Caco-2 (cell line): ENCODE measurements at places on chromosomes 2 and 18.

- H3K4me1 ChIP-seq, result peaks cover 11% of the 10 kb centered on the region
- no peak for DNase-seq
- H3K36me3 ChIP-seq, result no peaks in the 10 kb centered on the region
- no peak overlapping the region for H3K4me3 ChIP-seq
Measured at GRCh38 chr2:112627060-112628040, 18.4 kb upstream of the SLC20A1 start.

- H3K27me3 ChIP-seq, result no peaks in the 10 kb centered on the region
- no peaks in the 10 kb centered on the region for H3K4me1 ChIP-seq
- H3K27ac ChIP-seq, result no peak overlapping the region
- DNase-seq, result no peak
- peaks cover 6% of the 10 kb centered on the region for H3K36me3 ChIP-seq
Measured at GRCh38 chr2:200471928-200472645, 37.8 kb downstream of the KCTD18 start.

GRCh38 chr2:43931293-43931692, 64.5 kb downstream of the LRPPRC start:
- DNase-seq, result no peak
- no peaks in the 10 kb centered on the region for H3K27me3 ChIP-seq
- no peak overlapping the region for H3K27ac ChIP-seq
- H3K4me3 ChIP-seq, result no peak overlapping the region

DNA sequence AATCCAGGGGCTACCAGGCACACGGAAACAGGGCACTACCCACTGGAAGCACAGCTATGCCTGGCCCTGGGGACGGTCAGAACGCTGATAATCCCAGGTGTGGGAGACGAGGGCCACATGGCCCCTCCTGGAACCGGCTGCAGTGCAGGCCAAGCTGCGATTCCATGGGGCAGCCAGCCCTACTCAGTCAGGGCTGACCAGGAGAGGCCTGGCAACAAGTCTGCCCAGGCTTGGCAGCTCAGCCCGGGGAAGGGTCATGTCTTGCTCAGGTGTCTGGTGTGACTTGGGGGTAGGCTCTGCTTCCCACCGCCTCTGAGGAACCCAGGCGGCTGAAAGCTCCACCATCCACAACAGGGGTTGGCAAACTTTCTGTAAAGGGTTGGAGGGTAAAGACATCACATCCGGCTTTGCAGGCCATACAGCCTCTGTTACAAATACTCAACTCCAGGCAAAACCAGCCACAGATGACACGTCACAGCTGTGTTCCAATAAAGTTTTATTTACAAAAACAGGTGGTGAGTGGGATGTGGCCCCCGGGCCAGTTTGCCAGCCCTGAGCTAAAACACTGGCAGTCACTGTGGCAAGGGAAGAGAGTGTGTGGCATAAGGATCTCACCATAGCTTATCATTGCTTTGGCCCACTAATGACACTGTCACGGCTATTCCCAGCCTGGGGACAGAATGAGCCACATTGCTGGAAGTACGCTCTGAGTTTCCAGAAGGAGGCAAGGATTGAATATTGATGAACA, 85.2 kb downstream of the NDUFA10 start:
- DNase-seq, result peak; percentile 12
- no peak overlapping the region for H3K4me3 ChIP-seq
- no peaks in the 10 kb centered on the region for H3K4me1 ChIP-seq
- no peaks in the 10 kb centered on the region for H3K27me3 ChIP-seq
- no peaks in the 10 kb centered on the region for H3K36me3 ChIP-seq

- H3K4me3 ChIP-seq, result no peak overlapping the region
- H3K27me3 ChIP-seq, result no peaks in the 10 kb centered on the region
- no peaks in the 10 kb centered on the region for H3K4me1 ChIP-seq
Measured at GRCh38 chr18:58998401-58999203, 133.9 kb downstream of the ZNF532 start.

DNA sequence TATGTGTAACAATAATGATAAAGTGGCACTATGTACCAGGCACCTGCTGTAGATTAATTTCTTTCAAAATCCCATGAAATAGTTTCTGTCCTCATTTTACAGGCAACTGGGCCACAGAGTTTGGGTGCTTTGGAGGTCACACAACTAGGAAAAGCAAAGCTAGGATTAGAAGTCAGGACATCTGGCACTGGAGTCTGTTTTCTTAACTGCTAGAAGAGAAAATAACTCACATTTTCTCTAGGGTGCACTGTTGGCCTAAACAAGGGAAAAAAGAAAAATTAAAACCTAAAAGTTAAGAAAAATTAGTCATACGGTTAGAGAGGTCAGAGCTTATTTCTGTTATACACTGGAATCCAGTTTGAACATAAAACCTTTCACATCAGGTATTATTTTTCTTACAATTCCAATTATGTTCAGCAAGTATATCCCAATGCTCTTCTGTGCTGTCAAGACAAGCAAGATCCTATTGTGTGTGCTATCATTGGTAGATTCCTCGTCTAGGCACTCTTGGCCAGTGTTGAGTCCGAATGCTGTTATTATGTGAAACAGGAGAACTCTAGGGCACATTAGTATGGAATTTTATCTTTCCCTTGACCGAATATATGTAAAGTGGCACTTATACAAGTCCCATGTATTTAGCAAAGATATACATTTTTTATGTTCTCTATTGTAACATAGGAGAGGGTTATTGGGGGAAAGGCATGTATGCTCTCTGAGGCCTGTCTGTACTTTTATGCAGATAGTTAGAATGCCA, 1.5 kb upstream of the OSGEPL1 start:
- H3K27ac ChIP-seq, result no peak overlapping the region
- no peaks in the 10 kb centered on the region for H3K36me3 ChIP-seq
- no peak overlapping the region; the same call in 1 of the 2 replicates for H3K4me3 ChIP-seq

- DNase-seq, result no peak
- H3K4me3 ChIP-seq, result no peak overlapping the region
- H3K27ac ChIP-seq, result no peak overlapping the region
- no peaks in the 10 kb centered on the region for H3K36me3 ChIP-seq
- no peaks in the 10 kb centered on the region for H3K4me1 ChIP-seq
- H3K27me3 ChIP-seq, result no peaks in the 10 kb centered on the region
Measured at GRCh38 chr2:106685180-106685897, 198.2 kb downstream of the CD8B2 start.

DNA sequence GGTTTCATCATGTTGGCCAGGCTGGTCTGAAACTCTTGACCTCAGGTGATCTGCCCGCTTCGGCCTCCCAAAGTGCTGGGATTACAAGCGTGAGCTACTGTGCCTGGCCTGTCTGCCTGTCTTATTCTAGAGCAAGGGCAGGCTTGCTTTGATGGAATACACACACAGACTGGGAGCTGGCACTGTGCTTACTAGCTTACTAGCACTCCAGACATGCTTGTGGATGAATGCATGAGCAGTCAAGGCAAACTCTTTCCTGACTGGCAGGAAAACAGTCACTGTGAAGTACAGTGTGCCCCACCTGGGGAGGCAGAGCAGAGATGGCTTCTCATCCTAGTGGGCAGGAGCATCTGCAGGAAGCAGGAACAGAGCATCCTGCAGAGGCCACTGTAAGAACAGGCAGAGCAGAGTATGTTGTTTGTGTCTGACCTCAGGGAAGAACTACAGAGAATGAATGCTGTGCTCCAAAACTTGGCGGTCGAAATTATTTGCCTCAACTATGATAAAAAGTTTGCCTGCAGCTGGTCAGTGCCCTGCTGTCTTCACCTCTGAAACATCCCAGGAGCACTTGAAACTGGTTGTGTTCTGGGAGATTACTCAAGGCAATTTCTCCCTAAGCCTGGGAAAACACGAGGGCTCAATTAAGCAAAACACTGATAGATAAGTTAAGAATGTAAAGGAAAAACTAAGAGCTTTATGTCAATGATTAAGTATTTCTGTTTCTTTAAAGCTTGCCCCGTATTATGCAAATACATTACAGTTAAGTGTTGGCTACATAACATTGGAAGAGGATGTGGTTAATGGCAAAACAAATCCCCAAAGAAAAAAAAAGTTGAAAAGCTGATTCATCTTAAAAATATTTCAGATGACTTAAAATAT, 102.4 kb downstream of the VAPA start:
- DNase-seq, result peak; percentile 29
- no peaks in the 10 kb centered on the region for H3K36me3 ChIP-seq
- H3K4me3 ChIP-seq, result no peak overlapping the region
- no peaks in the 10 kb centered on the region for H3K27me3 ChIP-seq
- no peak overlapping the region for H3K27ac ChIP-seq
